Mucosa of descending colon (tissue), 3 donors: ENCODE measurements at places on chromosomes 6 and 20.

DNA sequence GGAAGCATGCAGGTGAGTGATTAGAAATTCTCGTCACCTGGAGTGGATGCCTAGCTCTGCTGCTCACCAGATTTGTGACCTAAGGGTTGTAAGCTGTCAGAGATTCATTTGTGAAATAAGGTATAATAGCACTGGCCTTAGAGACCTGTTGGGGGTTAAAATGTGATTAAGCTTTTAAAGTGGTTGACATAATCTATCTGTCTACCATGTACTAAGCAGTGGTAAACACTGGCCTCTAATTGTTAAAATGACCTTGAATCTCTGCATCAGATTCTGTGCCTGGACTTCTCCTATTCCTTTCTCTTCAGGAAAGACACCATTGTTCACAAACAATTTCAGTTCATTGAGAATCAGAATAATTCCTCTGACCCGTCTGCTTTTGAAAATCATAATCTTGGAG lies 536.2 kb downstream of the CBLN4 start:
- DNase-seq, result no peak

- DNase-seq, result no peak
Observed at GRCh38 chr20:20489648-20490341, 121.9 kb downstream of the INSM1 start.

GRCh38 chr6:85400331-85400730 lies 49.6 kb upstream of the NT5E start:
- no peak for DNase-seq

GRCh38 chr6:129659590-129660345 lies 50.2 kb downstream of the ARHGAP18 start:
- no peak for DNase-seq

DNA sequence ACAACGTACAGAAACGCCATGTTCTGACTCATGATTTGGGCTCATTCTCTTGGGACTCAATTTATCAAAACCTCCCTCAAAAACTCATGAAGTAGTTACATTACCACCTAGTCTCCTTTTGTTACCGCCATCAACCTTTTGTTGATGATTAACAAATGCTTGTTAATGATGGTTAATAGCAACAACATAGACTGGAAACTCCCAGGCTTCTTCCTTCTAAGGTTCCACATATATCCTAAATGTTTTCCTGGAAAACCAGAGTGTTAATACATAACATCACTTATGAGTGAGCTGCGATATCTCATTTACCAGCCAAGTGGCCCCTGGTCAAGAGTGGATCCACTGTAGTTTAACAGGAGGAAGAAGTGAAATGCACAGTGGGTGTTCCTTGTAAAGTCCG lies 176.3 kb downstream of the ERMARD start:
- DNase-seq, result no peak

GRCh38 chr6:71082033-71082650 lies 125.3 kb upstream of the B3GAT2 start:
- DNase-seq, result no peak

DNA sequence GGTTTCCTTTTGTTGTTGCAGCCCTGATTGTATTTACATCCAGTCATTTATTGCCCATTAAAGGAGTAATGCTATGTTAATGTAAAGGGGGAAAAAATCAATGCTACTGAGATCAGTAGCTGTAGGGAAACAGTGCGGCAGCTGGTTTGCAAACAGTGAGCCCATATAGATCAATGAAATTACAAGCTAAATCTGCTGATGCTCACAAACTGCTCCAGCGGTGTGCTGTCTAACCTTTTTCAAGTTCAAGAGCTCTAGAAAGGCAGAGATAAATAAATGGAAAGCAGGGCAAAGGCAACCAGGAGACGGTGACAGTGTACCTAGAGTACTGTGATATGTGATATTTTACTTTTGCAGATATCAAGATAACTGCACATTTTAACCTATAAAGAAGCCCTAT lies 449.0 kb upstream of the MMS22L start:
- no peak for DNase-seq

- no peak for DNase-seq
Observed at GRCh38 chr20:46773680-46774079, 64.2 kb downstream of the SLC2A10 start.

DNA sequence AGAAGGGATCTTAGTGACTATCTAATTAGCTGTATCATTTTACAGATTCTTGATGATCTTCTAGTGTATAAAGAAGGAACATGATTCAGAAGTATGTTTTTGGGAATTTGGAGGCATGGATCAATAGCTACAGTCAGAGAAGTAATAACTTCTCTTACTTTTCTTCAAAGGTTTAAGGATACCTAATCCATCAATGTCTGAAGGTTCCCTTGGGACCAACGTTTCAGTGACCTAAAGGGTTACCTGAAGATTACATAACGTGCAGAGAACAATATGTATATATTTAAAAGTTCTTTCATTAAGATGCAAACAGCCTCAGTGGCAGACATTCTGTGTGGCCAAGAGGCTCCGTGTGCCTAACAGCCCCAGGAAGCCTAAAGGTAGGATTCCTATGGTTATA lies 3.2 kb downstream of the HDAC2 start:
- DNase-seq, result no peak

- peak; percentile 12 for DNase-seq
Observed at GRCh38 chr6:34953061-34954025, 64.3 kb downstream of the ANKS1A start.

- DNase-seq, result no peak
Observed at GRCh38 chr20:47451602-47451904, 50.1 kb upstream of the NCOA3 start.

- no peak for DNase-seq
Observed at GRCh38 chr6:157282284-157282683, 41.0 kb downstream of the TMEM242 start.

- no peak for DNase-seq
Observed at GRCh38 chr6:155895641-155896040, 440.0 kb upstream of the NOX3 start.

DNA sequence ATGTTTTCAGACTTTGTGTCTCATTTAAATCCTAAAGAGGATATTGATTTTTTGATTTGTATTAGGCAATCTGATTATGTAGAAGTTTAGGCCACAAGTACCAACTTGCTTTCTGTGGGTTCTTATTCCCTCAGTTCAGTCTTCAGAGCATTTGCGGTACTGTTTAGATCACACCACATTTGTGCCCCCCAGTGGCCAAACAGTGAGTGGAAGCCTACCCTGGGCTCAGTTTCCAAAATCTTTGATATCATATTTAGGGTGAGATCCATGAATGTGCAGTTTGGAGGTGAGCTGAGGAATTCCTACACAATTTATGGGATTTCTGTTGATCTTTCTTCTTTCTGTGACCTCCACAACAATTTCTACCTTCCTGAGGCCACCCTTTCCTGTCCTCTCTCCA lies 92.3 kb upstream of the FUT9 start:
- no peak for DNase-seq

- no peak for DNase-seq
Observed at GRCh38 chr6:69867639-69867976, 1.3 kb downstream of the COL19A1 start.

GRCh38 chr6:36075656-36076055 lies 48.0 kb downstream of the MAPK14 start:
- no peak for DNase-seq

DNA sequence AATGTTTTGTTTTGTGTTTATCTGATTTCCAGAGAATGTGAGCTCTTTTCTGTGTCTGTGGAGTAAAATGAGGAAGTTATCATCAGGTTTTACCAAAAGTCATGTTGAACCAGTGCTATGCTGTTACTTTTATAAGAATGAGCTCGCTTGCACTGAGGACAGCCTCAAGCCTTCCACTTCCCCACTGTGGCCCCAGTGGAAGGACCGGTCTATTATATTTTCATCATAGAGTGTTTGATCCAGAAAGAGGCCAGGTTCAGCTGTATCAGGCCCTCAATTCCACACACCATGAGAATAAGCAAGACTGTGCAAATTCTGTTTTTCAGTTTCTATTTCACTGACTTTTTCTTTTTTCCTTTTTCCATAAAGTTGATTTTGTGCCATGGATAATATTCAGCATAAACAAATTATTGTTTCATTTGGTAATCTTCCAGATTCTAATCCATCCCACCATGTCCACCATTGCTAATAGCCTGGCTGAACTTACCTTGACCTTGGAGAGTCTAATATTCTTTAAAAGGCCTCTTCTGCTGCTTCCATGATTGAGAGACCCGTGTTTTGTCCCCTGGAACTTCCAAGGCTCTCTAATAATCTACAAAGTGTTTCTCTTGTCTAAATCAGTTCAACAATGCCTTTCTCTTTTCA lies 286.2 kb downstream of the THBS2 start:
- DNase-seq, result no peak

GRCh38 chr6:92460133-92460532 lies 959.2 kb downstream of the EPHA7 start:
- DNase-seq, result no peak

GRCh38 chr20:10611357-10611756 lies 62.4 kb downstream of the JAG1 start:
- no peak for DNase-seq

GRCh38 chr6:72642435-72642834 lies 20.6 kb downstream of the KCNQ5 start:
- no peak for DNase-seq

DNA sequence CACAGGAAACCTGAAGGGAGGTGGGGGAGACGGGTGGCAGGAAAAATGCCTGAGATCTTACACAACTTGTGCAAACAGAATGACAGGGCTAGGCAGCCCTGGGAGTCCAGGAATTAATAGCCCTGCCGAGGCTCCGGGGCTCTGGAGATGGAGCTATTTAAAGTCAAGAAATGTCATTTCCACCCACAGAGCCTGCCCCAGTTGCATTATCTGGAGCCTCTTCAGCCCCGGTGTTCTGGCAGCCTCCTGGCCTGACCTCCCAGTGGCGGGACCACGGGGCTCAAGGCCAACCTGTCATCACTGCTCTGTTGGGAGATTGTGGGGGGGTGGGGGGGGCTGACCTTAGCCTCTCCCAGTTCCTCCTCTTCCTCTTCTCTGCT lies 28.5 kb upstream of the SCUBE3 start:
- DNase-seq, result no peak

GRCh38 chr6:158545043-158545966 lies 14.6 kb upstream of the TMEM181 start:
- DNase-seq, result no peak

DNA sequence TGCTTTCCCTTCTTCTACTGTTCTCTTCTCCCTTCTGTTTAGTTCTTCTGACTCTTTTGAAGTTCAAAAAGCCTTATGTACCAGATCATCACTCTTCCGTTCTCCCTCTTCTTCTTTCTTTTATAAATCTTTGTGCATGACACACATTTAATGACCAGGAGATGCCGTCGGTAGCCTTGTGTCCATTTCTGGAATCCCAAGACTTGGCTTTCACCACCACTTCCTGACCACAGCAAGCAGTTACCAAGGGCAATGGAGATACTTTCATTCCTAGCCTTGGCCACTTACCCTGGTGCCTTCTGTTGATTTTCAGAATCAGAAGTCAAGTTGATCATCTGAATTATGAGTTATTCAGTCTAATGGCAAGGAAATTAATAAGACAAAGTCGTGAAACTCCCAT lies 268.5 kb upstream of the QKI start:
- DNase-seq, result no peak

- no peak for DNase-seq
Observed at GRCh38 chr6:52598824-52599190, 21.9 kb upstream of the TRAM2 start.

DNA sequence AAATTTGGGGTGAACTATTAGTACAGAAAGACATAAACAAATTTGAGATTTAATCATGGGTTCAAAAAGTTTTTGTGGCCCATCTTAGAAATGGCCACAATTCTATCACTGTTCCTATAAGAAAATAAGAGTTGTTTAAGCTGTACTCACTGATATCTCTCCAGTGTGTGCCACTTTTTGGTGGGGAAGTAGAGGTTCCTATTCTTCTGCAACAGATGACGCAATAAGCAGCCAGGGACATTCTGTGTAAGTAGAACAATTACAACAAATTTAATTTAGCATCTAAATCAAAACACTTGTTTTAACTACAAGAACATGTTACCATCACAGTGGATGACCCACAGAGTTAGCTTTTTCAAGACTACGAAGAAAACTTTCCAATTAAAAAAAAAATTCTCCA lies 9.9 kb downstream of the SERAC1 start:
- DNase-seq, result no peak

DNA sequence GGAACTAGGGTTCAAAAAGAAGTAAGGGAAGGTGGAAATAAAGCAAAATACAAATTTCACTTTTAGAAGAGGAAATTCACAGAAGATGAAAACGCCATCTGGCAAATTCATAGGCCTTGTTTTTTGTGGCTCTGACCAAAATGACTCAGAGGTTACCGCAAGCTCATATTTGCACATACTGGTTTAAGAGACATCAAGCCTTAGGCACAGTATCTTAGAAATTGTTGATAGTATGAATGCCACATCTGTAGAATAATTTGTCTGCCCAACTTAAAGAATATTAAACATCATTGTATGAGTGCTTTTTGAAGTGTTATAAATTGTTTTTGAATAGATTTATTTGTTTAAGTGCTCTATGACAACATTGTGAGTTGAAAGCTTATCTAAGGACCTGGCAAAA lies 10.6 kb downstream of the TAAR1 start:
- DNase-seq, result no peak

DNA sequence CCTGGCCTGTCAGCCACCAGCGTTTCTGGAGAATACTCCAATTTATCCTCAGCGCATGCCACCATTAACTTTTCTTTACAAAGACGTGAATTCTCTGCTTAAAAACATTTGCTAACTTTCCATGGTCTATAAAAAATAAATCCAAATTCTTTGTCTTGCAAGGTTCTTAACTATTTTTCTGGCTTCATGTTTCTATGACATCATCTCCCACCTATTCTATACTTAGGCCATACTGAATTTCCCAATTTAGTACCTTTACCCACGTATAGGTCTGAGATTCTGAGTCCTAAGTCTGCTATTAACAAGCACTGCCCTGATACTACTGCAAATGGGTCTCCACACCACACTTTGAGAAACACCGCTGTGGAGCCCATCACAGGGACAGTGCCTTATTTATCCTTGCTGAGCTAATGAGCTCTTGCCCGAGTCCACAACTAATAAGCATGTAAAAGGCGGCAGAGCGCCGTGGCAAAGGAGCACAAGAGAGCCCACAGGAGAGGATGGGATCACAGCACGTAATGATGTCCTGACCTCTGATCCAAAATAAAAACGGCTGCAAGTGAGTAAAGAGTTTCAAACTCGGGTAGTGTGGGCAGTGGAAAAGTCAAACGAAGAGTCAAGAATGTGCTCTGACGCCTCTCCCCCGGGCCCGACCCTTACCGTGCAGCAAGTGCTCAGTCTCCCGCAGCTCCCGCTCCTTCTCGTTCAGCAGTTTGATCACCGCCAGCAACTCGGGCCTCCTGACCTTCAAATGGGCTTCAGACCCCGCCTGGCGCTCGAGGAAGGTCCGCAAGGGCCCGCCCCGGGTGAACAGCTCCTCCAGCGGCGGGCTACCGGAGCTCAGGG lies 519 bp downstream of the MTRF1L start:
- DNase-seq, result no peak

- DNase-seq, result no peak
Observed at GRCh38 chr20:32969356-32970114, 34.7 kb downstream of the SUN5 start.

- DNase-seq, result no peak
Observed at GRCh38 chr6:122666418-122666817, 56.2 kb downstream of the PKIB start.

GRCh38 chr6:6771224-6771945 lies 182.9 kb downstream of the LY86 start:
- DNase-seq, result no peak
